ENCODE measurements at places on chromosomes 12 and 14. TPM values are rescaled to one million over a fixed set of nuclear protein-coding genes. Genes with fewer than 3 reads are reported as not detected.

Gene CRIP1
- total RNA-seq: 1,790 TPM

Gene KITLG
- 12.3 TPM for total RNA-seq

Gene BORCS5
- 10.7 TPM for total RNA-seq

Gene PLEKHG7
- not detected for total RNA-seq

Gene NID2
- 15.1 TPM for total RNA-seq

Gene CLEC1B
- total RNA-seq: not detected

Gene PTPRO
- total RNA-seq: 0.08 TPM

Gene KCNC2
- total RNA-seq: not detected

Gene KLHDC1
- 0.25 TPM for total RNA-seq

Gene KRT83
- 4.1 TPM for total RNA-seq

Gene CCT2
- 298 TPM for total RNA-seq

Gene RNFT2
- 1.9 TPM for total RNA-seq

Gene PIK3C2G
- not detected for total RNA-seq

Gene SDSL
- 27.0 TPM for total RNA-seq

Gene RAD51AP1
- total RNA-seq: 21.7 TPM

Gene KRT6C
- not detected for total RNA-seq

Gene B4GALNT1
- total RNA-seq: 52.4 TPM

Gene ADAM21
- not detected for total RNA-seq

Gene WASHC4
- total RNA-seq: 23.1 TPM

Gene CLEC4C
- not detected for total RNA-seq

Gene CKAP4
- total RNA-seq: 102 TPM

Gene SVOP
- total RNA-seq: not detected

Gene TMEM63C
- 0.77 TPM for total RNA-seq
